ENCODE measurements at places on chromosomes 5 and 9.

DNA sequence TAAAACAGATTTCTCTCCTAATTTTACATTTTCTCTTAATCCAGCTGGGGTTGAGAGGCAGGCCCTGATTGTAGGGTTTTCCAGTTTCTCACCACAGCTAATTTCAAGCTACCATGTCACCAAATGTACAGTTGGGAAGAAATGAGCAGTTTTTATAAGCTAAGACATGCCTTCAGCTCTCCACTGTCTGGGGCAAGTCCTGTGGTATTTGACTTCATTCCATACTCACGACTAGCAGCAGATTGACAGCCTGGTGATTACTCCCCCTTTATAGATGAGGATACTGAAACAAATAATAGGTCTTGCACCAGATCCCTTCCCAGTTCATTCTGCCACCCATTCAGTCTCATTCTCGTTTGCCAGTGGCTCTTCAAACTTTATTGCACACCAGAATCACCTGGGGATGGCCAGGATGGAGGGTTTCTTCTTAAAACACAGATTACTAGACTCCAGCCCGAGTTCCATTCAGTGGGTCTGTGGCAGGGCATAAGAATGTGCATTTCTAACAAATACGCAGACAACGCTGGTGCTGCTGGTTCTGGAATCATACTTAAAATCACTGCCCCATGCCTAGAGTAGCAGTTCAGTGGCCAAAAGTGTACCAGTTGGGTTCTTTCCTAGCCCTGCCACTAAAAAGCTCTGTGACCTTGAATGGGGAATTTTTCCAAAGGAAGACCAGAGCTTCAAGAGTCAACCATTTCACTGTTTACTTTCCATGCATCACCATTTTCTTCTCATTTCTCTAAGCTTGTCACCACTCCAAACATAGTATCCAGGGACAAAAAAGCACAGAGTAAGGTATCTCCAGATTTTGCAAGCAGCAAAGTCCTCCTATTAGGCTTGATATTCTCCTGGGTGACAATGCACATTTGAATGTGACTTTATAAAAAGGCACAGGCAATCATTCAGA is 64.3 kb downstream of the CSNK1A1 start:
- peaks cover 2% of the 10 kb centered on the region for H3K4me1 ChIP-seq
- peak overlapping the region; percentile 38 for H3K27ac ChIP-seq
- no peak for DNase-seq
- no peaks in the 10 kb centered on the region for H3K27me3 ChIP-seq
- H3K4me3 ChIP-seq: no peak overlapping the region
- no peaks in the 10 kb centered on the region for H3K36me3 ChIP-seq

- no peak overlapping the region for H3K27ac ChIP-seq
- H3K4me3 ChIP-seq: no peak overlapping the region
- DNase-seq: no peak
- no peaks in the 10 kb centered on the region for H3K27me3 ChIP-seq
- no peaks in the 10 kb centered on the region for H3K4me1 ChIP-seq
These were observed 206.2 kb downstream of the SLCO4C1 start for GRCh38 chr5:102089883-102090282.

DNA sequence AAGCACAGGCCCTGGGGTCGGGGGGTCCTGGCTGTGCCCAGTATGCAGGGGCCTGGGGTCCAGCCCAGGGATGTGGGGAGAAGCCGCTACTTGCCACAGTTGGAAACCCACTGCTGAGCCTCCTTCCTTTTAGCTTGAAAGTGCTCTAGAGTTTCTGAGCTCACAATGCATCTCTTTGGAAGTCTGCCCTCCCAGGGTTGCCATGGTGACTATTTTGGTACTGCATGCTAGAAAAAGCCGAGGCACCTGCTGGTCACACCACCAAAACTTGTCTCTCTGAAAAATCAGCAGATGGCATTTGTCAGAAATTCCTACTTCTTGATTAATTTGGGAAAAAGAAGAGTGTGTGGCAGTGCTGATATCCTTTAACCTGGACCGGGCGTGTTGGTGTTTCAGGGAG is 151.8 kb downstream of the SEC61B start:
- peaks cover 4% of the 10 kb centered on the region for H3K27me3 ChIP-seq
- peak; percentile 52 for DNase-seq
- H3K4me3 ChIP-seq: no peak overlapping the region
- peaks cover 11% of the 10 kb centered on the region for H3K4me1 ChIP-seq
- H3K27ac ChIP-seq: no peak overlapping the region
- no peaks in the 10 kb centered on the region for H3K36me3 ChIP-seq

DNA sequence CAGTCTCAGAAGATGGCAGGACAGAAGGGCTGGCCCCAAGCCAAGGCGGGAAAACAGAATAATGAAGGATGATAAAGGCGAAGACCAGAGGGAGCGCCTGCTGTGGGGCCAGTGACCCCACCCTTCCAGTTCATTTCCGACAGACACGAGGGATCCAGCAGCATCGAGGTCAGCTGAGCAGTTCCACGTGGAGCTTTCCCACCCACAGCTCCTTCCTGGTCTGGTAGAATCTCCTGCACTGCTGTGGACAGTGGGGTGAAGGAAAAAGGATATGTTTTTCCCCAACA is 265.9 kb upstream of the VLDLR start:
- H3K36me3 ChIP-seq: no peaks in the 10 kb centered on the region
- H3K4me1 ChIP-seq: peaks cover 4% of the 10 kb centered on the region
- no peak overlapping the region for H3K4me3 ChIP-seq
- no peaks in the 10 kb centered on the region for H3K27me3 ChIP-seq
- no peak for DNase-seq
- H3K27ac ChIP-seq: no peak overlapping the region

DNA sequence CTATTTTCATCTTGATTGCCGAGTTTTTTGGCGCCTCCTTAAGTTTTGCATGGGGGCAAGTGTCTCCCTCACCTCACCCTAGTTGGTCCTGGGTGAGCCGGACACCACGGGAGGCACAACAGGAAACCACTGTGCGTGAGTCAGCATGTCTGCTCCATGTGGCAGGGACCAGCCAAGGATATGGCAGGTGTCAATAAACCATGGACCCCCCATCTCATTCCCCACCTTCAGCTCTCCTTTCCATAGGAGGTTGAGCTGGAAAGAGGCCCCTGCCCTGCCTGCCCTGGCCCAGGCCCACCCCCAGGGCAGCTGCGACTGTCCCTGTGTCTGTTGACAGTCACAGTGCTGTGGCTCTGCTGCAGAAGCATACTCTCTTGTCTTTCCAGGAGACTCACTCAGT is 3.1 kb downstream of the SPACA9 start:
- no peaks in the 10 kb centered on the region for H3K27me3 ChIP-seq
- no peak overlapping the region for H3K27ac ChIP-seq
- H3K4me1 ChIP-seq: peaks cover 14% of the 10 kb centered on the region
- no peak for DNase-seq
- H3K36me3 ChIP-seq: peaks cover 31% of the 10 kb centered on the region
- no peak overlapping the region for H3K4me3 ChIP-seq

GRCh38 chr5:98637557-98637956 is 135.9 kb upstream of the RGMB start:
- H3K27ac ChIP-seq: no peak overlapping the region
- H3K4me3 ChIP-seq: no peak overlapping the region
- H3K4me1 ChIP-seq: no peaks in the 10 kb centered on the region
- no peak for DNase-seq
- H3K27me3 ChIP-seq: no peaks in the 10 kb centered on the region
- H3K36me3 ChIP-seq: no peaks in the 10 kb centered on the region

DNA sequence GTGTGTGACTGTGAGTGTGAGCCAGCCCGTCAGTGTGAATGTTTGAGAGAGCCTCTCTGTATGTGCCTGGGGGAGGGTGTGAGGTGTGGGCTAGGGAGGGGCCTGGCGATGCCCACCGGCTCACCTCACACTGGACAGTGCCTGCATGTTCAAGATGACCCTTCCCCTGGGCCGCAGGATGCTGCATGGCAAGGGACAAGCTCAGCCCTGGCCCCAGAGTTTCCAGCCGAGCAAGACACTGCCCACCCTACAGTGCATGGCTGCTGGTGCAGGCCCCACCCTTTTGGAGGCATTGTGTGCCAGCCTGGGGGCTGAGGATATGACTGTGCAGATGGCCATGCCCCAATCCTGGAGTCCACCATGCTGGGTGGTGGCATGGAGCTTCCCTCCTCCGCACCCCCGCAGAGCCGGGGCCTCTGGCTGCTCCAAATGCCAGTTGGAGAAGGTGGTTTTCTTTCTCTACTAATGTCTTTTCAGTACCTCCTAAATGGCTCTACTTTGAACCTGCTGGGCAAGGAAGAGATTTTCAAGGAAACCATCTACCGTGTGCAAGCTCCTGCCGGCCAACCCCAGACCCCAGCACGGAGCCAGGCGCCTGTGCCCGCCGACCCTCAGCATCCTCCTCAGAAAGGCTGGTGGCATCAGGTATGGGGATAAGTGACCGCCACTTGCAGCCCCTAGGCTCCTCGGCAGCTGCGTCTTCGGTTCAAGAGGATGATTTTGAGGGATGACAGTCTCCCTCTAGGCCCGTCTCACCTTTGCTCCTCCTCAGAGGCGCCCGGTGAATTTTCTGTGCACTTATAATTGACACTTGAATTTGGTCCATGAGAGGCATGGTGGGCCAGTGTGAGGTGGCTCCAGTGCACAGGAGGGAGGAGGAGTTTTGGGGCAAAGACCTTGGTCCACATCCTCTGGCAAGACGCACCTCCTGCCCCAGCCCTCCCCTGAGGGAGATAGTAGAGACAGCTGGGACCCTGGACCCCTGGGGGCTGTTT is 27.7 kb downstream of the FGD3 start:
- H3K27me3 ChIP-seq: no peaks in the 10 kb centered on the region
- H3K4me3 ChIP-seq: no peak overlapping the region
- H3K27ac ChIP-seq: no peak overlapping the region
- no peak for DNase-seq
- peaks cover 10% of the 10 kb centered on the region for H3K4me1 ChIP-seq

DNA sequence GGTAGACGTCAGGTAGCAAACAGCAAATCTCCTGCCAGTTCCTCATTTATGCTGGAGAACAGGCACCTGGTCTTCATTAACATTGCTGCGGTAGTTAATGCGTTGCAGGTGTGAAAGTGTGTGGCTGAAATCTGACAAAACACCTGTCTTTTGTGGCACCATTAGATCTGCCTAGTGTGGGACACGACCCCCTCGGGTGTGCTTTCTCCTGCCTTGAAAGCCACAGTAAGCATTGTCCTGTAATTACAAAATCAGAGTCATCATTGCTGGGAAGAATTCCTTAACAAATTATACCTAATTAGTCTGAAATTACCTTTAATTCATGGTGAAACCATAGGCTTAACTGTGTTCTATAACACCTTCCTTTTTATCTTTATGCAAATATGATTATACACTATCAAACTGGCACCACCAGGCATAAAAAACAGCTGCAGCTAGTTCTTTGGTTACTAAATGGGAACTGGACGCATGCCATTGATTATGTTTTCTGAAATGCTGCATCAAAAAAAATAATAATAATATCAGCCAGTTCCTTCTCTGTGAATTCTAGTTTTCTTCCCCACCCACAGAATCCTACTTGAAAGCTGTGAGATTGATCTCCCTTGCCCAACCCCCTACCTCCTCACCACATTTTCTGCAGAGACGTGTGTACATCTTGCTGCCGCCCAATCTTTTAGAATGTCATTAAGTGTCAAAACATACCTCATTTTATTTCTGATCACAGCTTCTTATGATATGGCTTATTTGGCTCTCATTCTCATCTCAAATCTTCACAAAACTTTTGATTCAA is 374.0 kb downstream of the NFIB start:
- H3K36me3 ChIP-seq: no peaks in the 10 kb centered on the region
- DNase-seq: no peak
- H3K4me3 ChIP-seq: no peak overlapping the region
- H3K4me1 ChIP-seq: no peaks in the 10 kb centered on the region
- H3K27ac ChIP-seq: no peak overlapping the region

DNA sequence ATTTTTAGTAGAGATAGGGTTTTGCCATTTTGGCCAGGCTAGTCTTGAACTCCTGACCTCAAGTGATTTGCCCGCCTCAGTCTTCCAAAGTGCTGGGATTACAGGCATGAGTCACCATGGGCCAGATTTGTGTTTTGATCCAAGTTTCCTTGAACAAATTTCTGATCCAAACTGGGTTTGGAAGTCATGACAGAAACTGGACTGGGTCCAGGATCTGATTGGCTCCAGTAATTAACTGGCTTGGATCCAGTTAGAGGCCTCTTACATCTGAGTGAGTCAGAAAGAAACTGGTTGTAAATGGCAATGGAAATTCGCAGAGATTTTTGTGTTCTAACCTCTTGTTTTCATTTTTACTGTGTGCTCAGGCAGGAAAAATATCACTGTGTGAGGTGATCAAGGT is 141.6 kb downstream of the SLC25A46 start:
- H3K4me3 ChIP-seq: no peak overlapping the region
- H3K36me3 ChIP-seq: no peaks in the 10 kb centered on the region
- no peaks in the 10 kb centered on the region for H3K4me1 ChIP-seq
- no peak for DNase-seq
- H3K27ac ChIP-seq: no peak overlapping the region

GRCh38 chr5:93594591-93595419 is 11.8 kb downstream of the NR2F1 start:
- peaks cover 67% of the 10 kb centered on the region for H3K4me1 ChIP-seq
- no peak for DNase-seq
- H3K27ac ChIP-seq: peak overlapping the region; percentile 98
- peak overlapping the region; percentile 31 for H3K4me3 ChIP-seq
- peaks cover 13% of the 10 kb centered on the region for H3K27me3 ChIP-seq
- H3K36me3 ChIP-seq: peaks cover 43% of the 10 kb centered on the region

- no peaks in the 10 kb centered on the region for H3K36me3 ChIP-seq
- H3K4me1 ChIP-seq: no peaks in the 10 kb centered on the region
- DNase-seq: no peak
- H3K27ac ChIP-seq: no peak overlapping the region
These were observed 1244.1 kb upstream of the ACO1 start for GRCh38 chr9:31140316-31140715.

- no peaks in the 10 kb centered on the region for H3K27me3 ChIP-seq
- no peaks in the 10 kb centered on the region for H3K36me3 ChIP-seq
- H3K4me3 ChIP-seq: no peak overlapping the region
- H3K4me1 ChIP-seq: peaks cover 15% of the 10 kb centered on the region
- no peak overlapping the region for H3K27ac ChIP-seq
These were observed 78.9 kb downstream of the APBA1 start for GRCh38 chr9:69593301-69593700.

DNA sequence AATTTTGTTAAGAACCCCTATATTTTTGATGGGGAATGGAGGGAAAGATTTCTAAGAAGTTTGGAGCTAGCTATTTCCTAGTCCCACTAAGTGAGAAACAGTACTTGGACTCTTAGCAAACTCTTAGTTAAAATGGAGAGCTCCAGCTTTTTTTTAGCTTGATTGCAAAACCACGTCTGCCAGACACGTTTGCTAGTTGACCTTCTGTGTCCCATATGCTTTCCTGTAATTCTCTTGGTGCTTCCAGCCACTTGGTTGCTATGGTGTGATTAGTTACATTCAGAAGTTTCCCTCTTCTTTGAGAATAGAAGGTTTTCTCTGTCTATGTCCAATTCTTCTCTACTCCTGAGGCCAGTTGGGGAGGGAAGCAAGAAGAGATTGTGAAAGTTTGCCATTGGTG is 417.0 kb upstream of the TLE4 start:
- no peak overlapping the region for H3K4me3 ChIP-seq
- H3K27me3 ChIP-seq: no peaks in the 10 kb centered on the region
- H3K4me1 ChIP-seq: no peaks in the 10 kb centered on the region

GRCh38 chr9:95580812-95581761 is 64.3 kb upstream of the PTCH1 start:
- no peak for DNase-seq
- H3K4me3 ChIP-seq: no peak overlapping the region
- H3K27me3 ChIP-seq: no peaks in the 10 kb centered on the region
- H3K36me3 ChIP-seq: no peaks in the 10 kb centered on the region
